ENCODE measurements at places on chromosomes 12 and 14. TPM values are rescaled to one million over a fixed set of nuclear protein-coding genes. Genes with fewer than 3 reads are reported as not detected.

The LRIG3 gene
- 29.2 TPM for polyA plus RNA-seq

The SPX gene
- polyA plus RNA-seq: 32.7 TPM

The PIWIL1 gene
- polyA plus RNA-seq: 0.09 TPM

The TMEM253 gene
- 0.62 TPM for polyA plus RNA-seq

The TDRD9 gene
- 0.08 TPM for polyA plus RNA-seq

The DPPA3 gene
- polyA plus RNA-seq: not detected

The HHIPL1 gene
- polyA plus RNA-seq: 1.5 TPM

The PSME2 gene
- polyA plus RNA-seq: 75.2 TPM

The EFS gene
- 56.9 TPM for polyA plus RNA-seq

The LGR5 gene
- polyA plus RNA-seq: 2.4 TPM

The GPRC5A gene
- polyA plus RNA-seq: 1.4 TPM

The KIF26A gene
- polyA plus RNA-seq: 11.7 TPM

The HOTAIR gene
- 7.6 TPM for polyA plus RNA-seq

The KRT2 gene
- 0.08 TPM for polyA plus RNA-seq

The FITM1 gene
- 146 TPM for polyA plus RNA-seq

The C12orf56 gene
- 2.7 TPM for polyA plus RNA-seq

The SLC39A2 gene
- not detected for polyA plus RNA-seq

The CLEC12A gene
- polyA plus RNA-seq: 0.56 TPM

The EPYC gene
- polyA plus RNA-seq: not detected

The TAS2R20 gene
- 1.3 TPM for polyA plus RNA-seq

The PTPRB gene
- 15.9 TPM for polyA plus RNA-seq

The PPP1R1A gene
- 70.6 TPM for polyA plus RNA-seq

The C12orf54 gene
- polyA plus RNA-seq: 0.72 TPM

The PTGR2 gene
- 8.6 TPM for polyA plus RNA-seq

The NINJ2 gene
- 3.2 TPM for polyA plus RNA-seq

The GEMIN2 gene
- 19.5 TPM for polyA plus RNA-seq

The ZCRB1 gene
- 63.0 TPM for polyA plus RNA-seq

The DHRS1 gene
- polyA plus RNA-seq: 14.7 TPM

All from hindlimb muscle (tissue), 1 donor.